Activated CD8-positive, alpha-beta memory T cell treated with anti-CD3 and anti-CD28 coated beads for 4 hours (primary cell): ENCODE measurements at places on chromosomes 5 and 9.

DNA sequence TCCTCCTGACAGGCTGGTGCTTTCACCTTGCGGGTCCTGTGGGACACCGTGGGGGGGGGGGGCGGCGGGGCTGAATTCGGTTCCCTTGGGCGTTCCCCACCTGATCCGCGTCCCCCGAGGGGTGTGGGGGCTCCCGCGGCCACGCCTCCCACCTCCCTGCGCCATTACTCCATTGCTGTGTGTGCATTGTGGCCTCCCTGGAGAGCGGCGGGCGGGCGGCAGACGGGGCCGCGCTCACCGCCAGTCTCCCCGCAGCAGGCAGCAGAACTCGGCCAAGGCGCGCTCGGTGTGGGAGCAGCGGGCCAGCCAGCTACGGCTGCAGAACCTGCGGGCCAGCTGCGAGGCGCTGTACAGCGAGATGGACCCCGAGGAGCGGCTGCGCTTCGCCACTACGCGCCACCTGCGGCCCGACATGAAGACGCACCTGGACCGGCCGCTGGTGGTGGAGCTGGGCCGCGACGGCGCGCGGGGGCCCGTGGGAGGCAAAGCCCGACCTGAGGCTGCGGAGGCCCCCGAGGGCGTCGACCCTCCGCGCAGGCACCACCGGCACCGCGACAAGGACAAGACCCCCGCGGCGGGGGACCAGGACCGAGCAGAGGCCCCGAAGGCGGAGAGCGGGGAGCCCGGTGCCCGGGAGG, 145.3 kb downstream of the CACNA1B start:
- no peak for DNase-seq

DNA sequence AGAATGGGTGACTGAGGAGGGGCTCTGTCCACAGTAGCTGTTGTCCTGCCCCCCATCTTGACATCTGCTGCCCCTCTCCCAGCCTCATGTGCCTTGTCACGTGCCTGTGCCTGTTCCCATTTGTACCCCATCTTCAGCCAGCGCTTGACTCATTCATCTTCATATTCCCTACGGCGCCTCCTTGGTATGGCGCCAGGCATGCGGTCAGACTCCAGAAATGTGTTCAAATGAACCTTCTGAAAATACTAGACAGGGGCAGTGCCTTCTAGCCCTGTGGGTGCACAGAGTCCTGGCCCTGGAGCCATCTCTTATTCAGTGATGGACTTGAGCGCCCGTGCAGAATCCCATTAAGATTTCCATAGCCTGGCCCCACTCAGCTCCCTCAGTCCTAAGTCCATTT, 46.2 kb downstream of the CFAP77 start:
- DNase-seq = no peak

DNA sequence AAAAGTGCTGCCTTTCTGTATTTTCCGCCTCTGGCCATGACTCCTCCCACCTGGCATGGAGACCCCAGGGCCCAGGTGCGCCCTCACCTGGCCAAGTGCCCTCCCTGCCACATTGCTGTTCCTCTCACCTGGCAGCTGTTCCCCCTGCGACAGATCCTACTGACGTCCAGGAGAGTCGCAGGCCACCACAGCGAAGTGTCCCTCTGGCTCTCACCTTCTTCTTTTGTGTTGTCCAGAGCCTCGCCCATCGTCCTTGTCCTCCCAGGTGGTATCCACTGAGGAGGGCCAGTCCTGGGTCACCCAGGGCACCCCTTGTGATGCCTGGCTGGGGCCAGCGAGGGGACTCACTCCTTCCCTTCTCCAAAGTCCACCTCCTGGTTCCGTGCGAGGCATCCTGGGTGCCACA, 2.6 kb downstream of the NKD2 start:
- no peak for DNase-seq

DNA sequence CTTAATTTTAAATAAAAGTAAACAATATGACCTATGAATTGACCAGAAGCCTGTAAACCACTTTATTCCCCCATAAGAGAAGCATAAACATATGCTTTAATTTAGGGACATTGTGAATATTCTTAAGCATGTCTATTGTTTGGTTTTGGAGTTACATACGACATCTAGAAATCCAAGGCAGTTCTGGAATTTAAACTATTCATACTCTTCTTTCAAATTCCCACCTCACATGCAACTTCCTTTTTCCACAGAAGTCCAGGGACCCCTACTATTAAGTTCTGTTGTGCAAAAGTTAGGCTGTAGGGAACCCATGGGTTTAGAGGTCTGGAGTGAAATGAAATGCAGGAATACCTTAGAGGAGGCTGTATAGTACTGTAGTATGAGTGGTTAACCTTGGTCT, 2.1 kb downstream of the RIC1 start:
- DNase-seq = no peak

DNA sequence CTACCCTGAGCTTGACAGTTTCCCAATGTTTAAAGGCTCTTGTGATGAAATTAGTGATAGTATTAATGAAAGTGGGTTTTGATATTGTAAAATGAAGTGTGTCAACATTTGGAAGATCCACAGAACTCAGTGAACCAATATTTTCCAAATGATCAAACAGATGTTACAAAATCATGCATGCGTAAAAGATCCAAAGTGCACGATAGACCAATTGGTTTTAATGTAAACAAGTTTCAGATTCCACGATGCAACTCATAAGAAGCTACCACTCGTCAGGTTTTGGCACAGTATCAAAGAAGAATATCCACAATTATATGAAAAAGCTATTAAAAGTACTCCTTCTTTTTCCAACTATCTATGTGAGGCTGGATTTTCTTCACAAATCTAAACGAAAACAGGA, 82.3 kb downstream of the SLC38A9 start:
- DNase-seq = no peak

GRCh38 chr9:111909444-111909843, 12.8 kb downstream of the UGCG start:
- no peak for DNase-seq

DNA sequence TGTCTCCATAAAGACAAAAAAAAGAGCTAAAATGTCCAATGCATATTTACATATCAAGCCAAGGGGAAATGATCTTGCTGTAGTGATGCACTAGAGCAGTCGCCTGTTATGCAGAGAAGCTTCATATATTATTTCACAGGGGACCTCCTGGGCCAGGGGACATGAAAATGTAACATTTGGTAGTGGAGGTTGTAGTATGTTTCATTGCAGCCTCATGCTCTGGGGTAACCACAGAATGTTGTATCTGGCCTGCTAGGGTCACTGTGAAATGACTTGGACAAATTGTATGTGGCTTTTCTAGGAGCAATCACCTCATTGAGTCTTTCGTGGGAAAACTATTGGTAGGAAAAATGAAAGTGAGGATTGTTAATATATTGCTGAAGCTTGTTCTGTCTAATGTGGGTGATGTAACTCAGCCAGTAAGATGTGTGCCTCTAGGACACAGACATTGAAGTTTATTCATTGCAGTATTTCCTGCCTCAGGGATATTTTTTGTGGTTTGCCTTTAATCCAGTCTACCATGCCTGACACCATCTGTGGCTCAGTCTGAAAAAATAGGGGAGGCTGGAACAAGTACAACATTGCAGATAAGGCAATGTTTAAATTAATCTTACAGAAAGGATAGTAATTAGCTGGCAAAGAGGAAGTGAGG, 430.8 kb upstream of the TNC start:
- no peak for DNase-seq

DNA sequence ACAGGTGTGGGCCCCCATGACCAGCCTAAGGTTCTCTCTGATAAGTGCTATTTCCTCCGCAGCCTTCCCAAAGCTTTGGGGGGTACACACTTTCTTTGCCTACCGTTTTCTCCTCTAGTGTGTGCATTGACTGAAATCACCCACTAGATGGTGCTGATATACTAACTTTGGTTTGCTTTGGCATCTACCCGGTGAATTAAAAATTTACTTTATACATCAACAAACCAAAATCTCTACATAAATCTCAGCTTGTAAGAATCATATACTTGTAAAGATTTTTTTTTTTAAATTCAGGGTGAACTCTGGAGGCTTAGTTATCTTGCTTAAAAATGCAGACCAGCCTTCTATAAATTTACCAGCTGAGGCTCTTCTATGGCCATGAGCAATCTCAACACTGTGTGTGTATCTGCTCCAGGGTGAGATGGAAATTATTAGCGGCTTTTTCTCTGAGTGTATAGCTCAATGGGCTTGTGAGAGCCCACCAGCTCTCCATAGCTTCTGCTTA, 475.7 kb upstream of the TNC start:
- no peak for DNase-seq

- DNase-seq = no peak
Observed at GRCh38 chr9:71001780-71002386, 119.5 kb downstream of the TRPM3 start.

- no peak for DNase-seq
Observed at GRCh38 chr9:97046228-97046627, 7.3 kb upstream of the CTSV start.

- DNase-seq = no peak
Observed at GRCh38 chr5:55758231-55758630, 20.4 kb downstream of the DDX4 start.

DNA sequence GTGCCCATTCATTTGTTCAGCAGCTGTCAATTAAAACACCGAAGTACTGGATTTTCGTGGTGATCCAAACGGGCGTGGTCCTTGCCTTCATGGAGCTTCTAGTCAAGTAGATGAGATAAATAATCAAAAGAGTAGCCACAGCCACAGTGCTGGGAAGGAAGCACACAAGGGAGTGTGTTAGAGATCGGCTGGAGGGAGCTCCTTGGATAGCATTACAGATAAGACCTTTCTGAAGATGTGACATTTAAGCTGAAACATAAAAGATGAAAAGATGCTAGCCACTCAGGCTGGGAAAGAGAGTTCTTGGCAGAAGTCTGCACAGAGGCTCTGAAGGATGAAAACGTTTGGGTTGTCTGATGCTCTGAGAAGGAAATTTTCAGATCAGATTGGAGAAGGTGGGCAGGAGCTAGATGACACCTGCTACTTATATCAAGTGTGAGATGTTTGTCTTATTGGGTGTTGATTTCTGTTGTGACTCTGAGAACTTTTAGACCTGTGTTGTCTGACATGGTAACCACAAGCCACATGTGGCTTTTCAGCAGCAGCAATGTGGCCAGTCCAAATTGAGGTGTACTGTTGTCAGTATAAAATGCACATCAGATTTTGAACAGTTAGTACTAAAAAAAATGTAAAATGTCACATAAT, 123.9 kb downstream of the TLE4 start:
- DNase-seq = no peak
